Stimulated activated CD4-positive, alpha-beta T cell treated with anti-CD3 and anti-CD28 coated beads, Interleukin-4, amount 100 ng/mL, for 1 hour (primary cell): ENCODE measurements at places on chromosomes 16 and 17.
A peak's percentile ranks its signal among the peaks of the same experiment; 100 is the strongest.

DNA sequence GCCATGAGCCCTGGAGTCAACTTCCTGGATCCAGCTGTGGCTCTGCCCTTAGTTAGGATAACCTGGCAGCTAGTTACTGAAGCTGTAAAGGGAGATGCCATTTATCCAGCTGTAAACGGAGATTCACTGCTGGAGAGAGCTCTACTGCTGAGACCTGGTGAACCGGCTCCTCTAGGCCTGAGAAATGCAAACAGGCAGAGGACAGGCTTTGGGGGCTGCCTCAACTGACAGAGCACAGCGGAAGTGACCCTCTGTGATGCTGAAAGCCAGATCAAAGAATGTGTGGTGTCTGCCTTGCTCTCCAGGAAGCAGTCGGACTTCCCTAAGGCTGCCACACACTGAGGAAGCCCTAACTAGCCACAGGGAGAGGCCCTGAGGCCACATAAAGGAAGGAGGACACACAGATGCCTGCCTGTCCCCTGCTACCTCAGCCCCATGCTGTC, 21.9 kb upstream of the GPRC5C start:
- no peak for DNase-seq

- DNase-seq = peak; percentile 60
Observed at GRCh38 chr17:82315703-82316358, 1.6 kb downstream of the CD7 start.

- DNase-seq = no peak
Observed at GRCh38 chr16:8199390-8199789, 390.9 kb downstream of the TMEM114 start.

DNA sequence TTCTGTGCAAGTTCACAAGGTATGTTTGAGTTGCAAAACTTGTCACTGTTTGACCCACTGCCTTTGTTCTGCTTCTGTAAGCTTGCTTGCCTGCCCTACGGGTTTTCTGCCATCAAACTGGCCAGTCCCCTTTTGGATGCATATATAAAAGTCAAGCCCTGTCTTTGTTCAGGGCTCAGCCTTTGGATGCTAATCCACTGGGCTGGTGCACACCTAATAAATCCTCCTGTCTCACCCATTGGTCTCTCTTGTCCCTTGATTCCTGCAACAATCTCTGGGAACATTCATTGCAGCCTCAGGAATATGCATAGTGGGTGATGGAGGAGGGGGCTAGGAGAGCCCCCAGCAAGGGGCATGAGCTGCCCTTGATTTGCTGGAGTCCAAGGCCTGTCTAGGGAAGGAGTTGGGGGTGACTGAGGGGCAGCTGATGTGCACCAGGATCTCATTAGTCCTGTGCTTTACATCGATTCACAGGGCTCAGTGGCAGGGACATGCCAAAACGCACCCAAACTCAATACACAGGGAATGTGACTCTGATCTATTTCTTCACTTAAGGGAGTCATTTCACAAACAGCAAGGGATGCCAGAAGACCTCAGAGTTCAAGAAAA, 225.4 kb upstream of the NLRP1 start:
- DNase-seq = no peak

- no peak for DNase-seq
Observed at GRCh38 chr17:13827118-13827517, 225.4 kb upstream of the HS3ST3A1 start.

- DNase-seq = no peak
Observed at GRCh38 chr16:27234603-27235002, 31.3 kb downstream of the KDM8 start.

DNA sequence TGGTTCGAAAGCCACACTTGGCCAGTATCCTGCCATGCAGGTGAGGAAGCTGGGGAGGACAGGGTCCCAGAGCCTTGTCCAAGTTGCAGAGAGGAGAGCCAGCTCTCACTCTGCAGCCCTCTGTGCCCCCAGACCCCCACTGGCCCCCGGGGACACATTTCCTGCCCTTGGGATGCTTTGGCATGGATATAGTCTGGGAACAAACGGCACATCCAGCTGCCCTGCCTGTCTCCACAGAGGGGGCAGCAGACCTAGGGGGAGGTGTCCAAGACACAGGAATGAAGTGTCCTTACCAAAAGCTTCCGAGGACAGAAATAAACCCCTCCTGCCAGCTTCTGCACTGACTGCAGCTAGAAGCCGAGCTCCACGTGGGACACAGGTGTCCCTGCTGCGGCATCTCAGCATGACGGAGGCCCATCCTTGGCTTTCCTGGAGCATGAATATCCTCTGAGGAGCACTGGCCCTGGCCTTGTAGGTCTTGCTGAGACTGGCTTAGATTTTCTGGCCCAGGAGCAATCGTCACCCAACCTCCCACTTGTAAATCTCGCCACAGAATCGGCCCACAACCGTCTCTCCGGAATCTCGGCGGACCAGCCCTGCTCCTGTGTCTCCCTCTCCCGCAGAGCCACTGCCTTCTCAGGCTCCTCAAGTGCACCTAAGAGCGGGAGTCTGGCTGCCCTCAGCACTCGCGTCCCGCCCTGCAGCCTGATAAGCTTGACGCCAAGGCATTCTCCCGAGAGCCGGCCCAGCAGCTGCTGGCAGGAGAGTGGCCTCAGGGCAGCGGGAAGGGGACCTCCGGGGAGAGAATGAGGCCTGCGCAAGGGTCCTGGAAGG, 1.1 kb upstream of the CAPN15 start:
- DNase-seq = no peak

- DNase-seq = no peak
Observed at GRCh38 chr17:68178831-68179230, 69.0 kb upstream of the AMZ2 start.

GRCh38 chr17:45240905-45241327, 19.2 kb downstream of the FMNL1 start:
- no peak for DNase-seq

DNA sequence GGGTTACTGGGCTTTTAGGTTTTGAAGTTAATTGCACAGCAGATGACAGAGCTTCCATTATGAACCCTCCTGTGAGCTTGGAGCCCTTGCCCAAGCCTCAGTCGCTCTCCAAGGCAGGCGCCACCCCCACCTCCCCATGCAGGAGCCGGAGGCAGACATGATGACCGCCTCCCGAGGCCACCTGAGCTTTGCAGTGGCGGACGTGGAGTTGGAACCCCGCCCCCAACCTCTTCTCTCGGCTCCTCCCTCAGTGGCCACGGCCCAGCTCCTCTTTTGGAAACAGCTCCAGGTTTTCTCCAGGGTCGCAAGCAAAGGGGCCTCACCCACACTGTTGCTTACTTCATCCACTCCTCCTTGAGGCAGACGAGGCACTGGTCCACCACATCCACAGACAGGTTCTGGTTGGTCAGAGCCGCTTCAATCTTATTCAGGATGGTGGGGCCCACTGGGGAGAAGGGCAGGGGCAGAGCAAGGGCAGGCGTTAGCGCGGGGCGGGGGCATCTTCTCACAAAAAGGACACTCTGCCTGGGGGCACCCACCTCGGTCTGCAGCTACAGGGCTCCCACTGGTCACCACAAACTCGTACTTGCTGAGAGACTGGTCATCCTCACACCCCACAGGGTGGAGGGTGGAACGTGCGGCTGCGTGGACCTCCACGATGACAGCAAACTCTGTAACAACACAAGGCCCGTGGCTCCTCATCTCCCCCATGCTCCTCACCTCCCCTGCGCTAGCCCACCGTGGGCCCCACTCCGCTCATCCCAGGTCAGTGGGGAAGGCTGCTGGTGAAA, 8.7 kb upstream of the PLD6 start:
- DNase-seq = no peak

DNA sequence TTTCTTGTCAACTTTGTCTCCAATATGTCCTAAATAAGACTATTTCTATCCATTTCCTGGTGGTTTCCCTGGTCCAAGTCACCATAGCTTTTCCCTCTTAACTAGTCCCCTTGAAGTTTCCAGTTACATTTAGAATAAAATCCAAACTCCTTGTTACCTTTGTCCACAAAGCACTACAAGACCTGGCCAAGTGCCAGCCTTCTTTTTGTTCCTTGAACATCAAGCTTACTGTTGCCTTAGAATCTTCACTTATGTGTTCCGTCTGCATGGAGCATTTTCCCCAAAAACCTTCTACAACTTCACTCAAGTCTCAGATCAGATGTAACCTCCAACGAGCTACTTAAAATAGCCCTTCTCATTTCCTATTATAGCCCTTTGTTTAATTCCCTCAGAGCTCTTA, 101.4 kb downstream of the ITFG1 start:
- DNase-seq = no peak

- no peak for DNase-seq
Observed at GRCh38 chr17:67759355-67760171, 41.8 kb downstream of the NOL11 start.

GRCh38 chr16:23865853-23866252, 30.1 kb downstream of the PRKCB start:
- no peak for DNase-seq

- no peak for DNase-seq
Observed at GRCh38 chr17:27558842-27559505, 72.0 kb upstream of the LGALS9 start.

DNA sequence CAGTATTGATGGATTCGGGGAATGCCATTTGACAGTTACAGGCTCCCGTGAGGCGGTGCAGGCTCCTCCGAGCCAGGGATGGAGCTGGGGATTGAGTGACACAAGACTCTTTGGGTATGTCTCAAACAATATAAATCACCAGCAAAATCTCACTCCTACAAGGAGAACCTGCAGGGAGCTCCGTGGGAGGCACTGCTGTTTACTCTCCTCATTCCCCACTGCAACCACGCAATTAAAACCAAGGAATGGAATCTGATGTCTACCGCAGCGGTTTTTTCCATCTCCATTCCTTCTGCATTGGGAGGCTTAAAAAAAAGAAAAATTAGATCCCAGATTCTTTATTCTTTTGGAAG, 157.9 kb downstream of the WWOX start:
- DNase-seq = no peak

- no peak for DNase-seq
Observed at GRCh38 chr16:69894676-69895075, 56.5 kb upstream of the CLEC18A start.

- DNase-seq = no peak
Observed at GRCh38 chr17:19686400-19687090, 29.8 kb downstream of the SLC47A2 start.

DNA sequence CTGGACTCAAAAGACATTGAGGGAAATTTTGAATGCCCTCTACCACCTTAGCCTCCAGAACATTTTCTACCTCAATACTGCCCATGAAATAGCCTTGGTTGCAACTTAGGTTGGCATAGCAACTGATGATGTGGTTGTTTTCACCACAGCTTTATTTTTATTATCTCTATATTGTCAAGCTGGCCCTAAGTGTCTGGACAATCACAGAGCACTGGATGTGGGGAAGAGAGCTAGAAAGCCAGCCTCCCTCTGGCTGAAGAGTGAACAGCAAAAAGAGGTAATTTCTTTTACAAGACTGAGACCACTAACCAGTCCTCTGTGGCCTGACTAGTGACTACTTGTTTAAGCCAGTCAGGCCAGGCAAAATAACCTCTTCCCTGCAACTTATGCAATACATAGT, 159.6 kb downstream of the HS3ST2 start:
- no peak for DNase-seq
